A172 (cell line): ENCODE measurements at places on chromosomes 1 and 21.
A peak's percentile ranks its signal among the peaks of the same experiment; 100 is the strongest.

DNA sequence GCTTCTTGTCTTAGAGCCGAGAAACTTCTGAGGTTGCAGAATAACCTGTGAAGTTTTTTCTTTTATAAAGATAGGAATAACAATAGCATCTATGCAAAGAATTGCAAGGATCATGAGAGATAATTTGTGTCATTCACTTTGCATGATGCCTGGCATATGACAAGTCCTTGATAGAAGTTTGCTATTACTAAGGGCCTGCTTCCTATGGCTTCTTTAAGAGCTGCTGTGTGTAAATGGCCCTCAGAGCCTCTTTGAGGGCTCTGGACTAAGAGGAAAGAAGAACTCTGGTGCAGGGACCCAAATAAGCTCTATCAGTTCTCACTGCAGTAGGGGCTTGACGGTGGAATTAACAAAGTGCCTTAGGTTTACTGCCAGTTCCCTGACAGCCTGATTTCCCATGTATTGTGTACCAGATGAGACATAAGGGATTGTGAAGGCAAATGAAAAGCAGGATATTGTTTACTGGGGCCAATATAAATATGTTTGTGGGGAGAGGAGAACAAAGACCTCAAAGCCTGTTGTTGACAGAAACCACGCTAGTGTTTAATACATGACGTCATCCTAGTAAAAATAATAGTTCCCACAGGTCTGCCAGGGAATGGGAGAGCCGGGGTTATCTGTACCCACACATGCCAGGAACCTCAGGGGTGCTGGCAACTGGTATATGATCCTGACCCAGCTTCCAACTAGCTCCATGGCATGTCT is 131.2 kb upstream of the UBE2U start:
- peak; percentile 23 for DNase-seq

DNA sequence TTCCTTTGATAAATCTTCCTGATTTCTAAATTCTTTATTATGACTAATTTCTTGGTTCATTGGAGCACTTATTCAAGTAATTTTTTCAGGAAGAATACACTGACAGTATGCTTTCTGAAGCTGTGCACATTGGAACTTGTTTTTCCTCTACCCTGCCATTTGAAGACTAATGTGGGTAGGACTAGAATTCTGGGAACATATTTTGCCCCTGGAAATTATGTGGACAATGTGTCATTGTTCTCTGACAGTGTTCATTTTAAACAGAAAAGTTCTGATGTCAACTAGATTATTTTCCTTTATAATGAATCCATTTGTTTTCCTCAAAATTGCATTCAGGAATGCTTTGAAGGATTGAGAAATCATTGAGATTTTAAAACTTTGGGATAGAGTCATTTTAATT is 34.8 kb upstream of the ST6GALNAC5 start:
- DNase-seq, result no peak

GRCh38 chr1:78543941-78544643 is 53.3 kb downstream of the PTGFR start:
- DNase-seq, result no peak

DNA sequence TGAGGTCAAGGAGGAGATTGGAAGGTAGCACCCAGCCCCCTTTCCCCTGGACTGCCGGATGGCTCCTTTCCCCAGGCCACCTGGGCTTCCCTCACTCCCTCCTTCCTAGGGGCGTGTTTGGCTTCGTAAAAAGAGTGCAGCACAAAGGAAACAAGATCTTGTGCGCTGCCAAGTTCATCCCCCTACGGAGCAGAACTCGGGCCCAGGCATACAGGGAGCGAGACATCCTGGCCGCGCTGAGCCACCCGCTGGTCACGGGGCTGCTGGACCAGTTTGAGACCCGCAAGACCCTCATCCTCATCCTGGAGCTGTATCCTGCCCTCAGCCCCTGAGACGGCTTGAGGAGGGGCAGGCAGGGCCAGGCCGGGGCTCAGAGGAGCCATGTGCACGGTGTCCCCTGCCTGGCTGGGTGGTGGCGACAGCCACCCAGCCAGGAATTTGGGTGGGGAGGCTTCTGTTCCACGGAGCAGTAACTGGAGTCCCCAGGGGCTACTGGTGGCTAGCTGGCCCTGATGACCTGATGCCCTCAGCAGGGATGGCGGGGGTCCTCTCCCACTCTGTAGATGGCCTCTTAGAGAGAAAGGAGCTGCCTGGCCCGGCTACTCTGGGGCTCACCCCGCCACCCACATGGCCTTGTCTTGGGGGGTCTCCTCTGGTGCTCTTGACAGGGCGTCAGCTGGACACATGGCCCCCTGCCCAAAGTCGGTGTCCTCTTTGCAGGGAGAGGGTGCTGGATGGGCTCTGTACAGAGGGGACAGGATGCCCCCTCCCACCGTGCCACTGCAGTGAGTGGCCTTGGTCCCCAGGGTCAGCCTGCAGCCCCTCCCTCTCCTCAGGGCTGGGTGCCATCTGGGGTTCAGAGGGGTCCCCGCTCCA is 39.5 kb downstream of the TRIM11 start:
- DNase-seq, result no peak

DNA sequence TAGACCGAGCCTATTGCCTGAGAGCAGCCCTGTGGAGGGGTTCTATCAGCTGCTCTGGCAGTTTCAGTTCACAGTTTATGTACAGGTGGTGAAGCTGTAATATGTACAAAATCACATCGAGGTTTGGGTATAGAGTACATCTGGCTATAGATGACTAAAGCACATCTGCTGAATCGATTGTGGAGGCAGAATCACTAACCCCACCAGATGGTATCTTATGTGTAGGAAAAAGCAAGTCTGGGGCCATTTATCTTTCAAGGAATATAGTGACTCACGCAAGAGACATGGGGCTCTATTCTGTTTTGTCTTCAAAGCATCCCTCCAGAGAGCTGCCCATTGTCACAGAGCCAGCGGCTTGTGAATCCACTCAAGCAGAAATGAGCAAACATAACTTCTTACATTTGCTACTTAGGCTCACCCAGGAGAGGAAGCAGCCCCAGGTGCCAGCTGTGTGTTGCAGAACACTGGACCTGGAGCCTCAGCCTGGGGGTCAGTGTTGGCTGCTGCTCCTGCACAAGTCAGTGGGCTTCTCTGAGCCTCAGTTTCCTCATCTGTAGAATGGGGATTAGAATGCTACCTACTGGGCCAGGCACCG is 21.3 kb downstream of the MIIP start:
- DNase-seq, result peak; percentile 80

DNA sequence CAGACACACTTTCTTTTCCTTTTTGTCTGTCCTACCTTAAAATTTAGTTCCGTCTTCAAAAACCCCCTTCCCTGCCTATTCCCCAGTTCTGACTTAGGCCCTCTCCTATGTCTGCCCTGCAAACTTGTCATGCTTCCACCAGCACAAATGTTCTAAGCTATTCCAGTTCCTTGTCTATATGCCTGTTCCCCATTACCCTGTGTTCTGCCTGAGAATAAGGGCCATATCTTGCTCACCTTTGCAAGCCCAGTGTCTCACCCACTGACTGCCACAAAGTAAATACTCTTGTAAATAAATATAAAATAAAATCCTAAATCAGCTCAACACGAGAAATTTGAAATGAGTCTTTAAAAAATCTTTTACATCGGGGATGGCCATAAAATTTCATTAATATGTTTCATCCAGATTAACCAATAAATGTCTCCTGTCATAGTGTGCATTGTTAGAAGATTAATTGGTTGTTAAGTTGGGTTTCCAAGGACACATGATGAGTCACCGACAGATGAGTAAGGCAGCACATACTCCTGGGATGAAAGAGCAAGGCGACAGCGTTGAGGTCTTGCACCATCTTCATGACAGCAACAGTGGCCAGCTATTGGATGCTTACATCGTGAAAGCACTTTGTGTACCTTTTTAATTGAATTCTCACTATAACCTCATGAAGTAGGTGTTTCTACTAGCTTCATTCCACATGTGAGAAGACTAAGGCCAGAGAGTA is 92.6 kb upstream of the NGF start:
- DNase-seq, result peak; percentile 94

DNA sequence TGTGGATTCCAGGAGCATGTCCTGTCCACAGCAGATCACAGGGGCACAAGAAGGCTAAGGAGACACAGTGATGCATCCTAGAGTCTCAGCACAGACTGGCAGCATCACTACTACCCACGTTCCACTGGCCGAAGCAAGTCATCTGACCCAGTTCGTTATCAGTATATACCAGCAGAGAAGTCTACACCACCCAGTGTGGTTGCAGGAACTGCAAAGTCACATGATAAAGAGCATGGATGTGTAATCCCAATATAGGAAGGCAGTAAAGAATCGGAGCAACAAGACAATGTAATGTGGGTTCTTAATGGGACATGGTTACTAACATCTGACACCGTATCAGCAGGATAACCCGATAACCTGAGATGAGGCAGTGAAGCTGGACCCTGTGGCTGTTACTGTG is 246.6 kb downstream of the RRAGC start:
- no peak for DNase-seq

DNA sequence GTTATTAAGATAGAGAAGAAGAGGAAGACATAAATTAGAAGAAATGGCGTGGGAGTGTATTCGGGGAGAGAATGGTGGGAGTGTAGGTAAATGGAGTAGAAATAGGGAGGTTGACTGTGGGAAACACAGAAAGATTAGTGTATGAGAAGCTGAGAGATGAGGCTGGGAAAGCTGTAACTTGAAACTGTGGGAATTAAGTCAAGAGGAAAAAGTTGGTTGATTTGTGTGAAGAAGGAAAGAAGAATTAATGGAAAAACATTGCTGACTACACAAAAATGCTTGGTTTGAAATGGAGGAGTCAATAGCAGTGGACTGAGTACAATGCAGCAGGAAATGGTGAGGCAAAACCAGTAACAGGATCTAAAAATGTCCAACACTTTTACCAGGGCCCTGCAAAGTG is 448.3 kb downstream of the PTPRC start:
- no peak for DNase-seq

DNA sequence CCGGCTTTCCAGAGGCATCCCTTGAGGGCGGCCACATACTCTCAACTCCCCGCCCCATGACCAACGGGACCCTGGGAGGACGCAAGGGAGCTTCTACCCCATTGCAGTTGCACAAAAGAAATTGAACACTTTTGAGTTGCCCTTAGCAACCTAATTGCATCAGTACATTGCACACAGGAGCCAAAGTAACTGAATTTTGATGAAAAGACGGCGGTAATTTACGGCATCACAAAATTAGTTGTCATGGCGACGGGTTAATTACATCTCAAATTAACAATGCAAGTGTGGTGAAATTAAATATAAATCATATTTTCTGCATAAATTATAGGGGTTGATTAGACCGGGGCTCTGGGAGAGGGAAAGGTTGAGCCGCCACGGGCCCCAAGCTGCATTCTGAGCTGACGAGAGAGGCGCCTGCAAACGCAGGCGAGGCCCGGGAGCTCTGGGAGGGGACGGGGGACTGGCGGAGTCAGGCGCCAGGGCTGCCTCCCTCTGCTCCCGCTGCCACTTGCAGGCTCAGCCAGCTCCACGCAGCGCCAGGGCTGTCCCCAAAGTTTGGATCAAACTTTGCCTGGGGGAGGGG is 61.4 kb downstream of the CASZ1 start:
- no peak for DNase-seq

DNA sequence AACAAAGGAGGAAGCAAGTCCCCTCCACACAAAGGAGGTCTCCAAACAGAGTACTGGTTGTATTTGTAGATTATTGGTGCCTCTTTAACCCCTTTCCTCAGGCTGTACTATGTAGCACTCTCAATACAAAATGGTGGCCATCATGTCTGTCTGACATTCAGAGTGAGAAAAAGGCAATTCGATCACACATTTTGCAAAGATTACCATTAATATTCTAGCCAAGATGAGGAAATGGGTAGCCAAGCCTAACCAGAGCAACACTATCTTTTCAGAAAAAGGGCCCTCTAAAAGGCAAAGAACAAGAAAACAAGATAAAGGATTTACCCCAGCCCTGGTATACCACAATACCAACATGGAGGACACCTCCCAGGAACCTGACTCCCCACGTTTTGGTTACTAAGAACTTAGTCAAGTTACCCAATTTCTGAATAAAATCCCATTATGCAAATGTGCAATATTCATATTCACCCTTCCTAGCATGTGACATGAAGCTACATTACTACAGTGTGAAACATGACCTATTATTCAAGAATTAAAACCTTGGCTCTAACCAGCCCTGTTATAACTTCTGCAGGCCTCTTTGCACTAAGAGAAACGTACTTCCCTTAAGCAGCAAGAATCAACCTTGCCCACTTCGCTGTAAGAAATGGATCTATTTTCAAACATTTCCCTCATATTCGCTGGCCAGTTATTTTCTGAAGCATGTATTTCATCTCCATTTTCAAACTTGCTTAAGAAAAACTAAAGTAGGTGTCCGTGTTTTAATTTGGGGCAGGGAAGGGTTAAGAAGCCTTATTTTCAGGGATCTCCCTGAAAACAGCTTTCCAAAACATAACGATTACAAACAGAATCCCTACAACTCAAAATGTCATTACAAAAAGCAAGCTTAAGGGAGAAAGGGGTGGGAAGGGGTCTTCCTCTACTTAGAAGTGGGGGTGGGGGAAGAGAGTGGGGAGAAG is 2.1 kb downstream of the KDM5B start:
- DNase-seq, result no peak

- DNase-seq, result no peak
These were observed 5.9 kb downstream of the TP73 start for GRCh38 chr1:3658231-3658615.

DNA sequence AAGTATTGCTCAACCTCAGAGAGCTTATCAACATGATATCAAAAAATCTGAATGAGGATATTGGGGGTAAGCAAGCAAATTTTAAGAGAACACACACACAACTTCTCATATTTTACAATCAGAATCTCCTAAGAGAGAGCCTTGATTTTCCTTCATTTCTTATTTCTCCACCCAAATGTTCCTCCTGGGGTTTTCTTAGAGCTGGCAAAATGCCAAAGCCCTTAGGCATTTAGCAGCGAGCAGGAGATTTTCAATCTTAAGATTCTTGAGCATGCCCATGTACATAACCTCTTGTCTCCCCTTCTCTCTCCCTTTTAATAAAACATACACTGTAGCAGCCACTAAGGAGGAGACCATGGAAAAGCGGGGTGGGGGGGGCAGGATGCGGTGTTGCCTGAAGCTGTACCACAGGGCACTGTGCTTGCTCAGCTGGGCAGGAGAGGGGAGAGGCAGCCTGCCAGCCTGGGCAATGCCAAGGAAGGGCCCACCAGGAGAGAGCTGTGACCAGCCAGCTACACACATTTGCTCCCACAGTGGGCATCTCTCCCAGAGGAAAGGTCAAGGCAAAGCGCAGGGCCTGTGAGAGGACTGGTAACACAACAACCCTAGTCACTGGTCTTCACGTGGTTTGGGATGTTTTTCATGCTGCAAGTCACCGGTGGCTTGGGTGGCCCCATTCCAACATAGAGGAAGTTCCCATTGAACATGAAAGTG is 4.3 kb downstream of the BRINP2 start:
- DNase-seq, result no peak

GRCh38 chr1:243272401-243272800 is 16.6 kb downstream of the SDCCAG8 start:
- no peak for DNase-seq

GRCh38 chr1:17190010-17190995 is 14.6 kb upstream of the PADI1 start:
- DNase-seq, result peak; percentile 95
